ENCODE measurements at places on chromosomes 5 and 9. TPM values are rescaled to one million over a fixed set of nuclear protein-coding genes. Genes with fewer than 3 reads are reported as not detected.

DNA sequence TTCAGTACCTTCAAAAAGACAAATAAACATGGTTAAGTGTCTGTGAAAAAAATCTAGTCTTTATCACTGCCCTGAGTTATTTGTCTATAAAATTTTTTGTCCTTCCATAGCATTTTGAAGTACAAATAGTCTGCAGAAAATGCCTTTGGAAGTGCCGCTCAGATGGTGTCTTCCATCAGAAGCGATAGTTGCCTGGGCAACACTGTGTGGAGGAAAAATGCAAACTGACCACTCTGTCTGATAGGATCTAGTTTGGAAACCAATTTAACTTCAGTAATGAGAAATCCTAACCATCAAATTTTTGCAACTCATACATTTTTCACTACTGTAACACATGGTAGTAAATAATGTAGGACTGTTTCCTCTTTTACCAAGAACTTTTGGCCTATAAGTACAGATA is 449.9 kb downstream of the PRELID2 start:
- no peak for ATAC-seq

NR4A3 gene
- total RNA-seq: 0.24 TPM

ENTPD2 gene
- 2.9 TPM for total RNA-seq

DNA sequence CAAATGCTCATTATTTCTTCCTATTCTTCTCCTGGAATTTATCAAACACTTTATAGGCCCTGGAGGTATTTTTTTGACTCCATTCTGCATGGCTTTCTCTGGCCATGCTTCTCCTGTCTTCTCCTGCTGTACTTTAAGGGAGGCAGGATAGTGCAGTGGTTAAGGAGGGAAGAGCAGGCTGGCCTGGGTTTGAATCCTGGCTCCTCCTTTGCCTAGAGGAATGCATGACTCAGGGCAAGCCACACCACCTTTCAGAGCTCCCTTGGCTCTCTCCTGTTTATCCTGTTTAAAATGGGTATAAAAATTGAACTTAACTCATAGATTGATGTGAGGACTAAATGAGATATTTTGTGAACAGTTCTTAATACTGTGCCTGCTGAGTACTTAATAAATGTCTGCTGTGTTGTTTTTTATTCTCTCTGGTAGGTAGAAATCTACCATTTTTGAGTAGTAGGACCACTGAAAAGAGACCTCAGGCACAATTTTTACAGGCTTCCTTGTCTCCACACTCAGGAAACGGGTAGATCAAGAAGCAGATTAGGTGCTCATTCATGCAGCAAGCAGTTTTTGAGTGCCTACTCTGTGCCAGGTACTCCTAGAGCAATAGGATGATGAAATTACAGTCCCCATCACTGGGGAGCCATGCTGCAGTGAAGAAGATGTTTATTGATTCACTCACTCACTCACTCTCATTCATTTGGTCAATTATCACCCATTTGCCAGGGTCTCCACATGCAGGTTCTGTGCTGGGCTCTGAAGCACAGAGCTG is 32.7 kb upstream of the ARAP3 start:
- ATAC-seq: peak; percentile 79

CDK9 gene
- 38.3 TPM for total RNA-seq

TMEM171 gene
- total RNA-seq: 6.3 TPM

GRCh38 chr9:2764353-2764752 is 47.0 kb downstream of the KCNV2 start:
- ATAC-seq: peak; percentile 30

CD180 gene
- 0.24 TPM for total RNA-seq

GRCh38 chr5:34957857-34958690 is 28.7 kb downstream of the DNAJC21 start:
- peak; percentile 44 for ATAC-seq

All from esophagus mucosa (tissue), 1 donor.